ENCODE measurements at places on chromosomes 13 and 19.
A peak's percentile ranks its signal among the peaks of the same experiment; 100 is the strongest.

GRCh38 chr13:59468396-59468795 lies 695.3 kb downstream of the DIAPH3 start:
- no peak for DNase-seq

DNA sequence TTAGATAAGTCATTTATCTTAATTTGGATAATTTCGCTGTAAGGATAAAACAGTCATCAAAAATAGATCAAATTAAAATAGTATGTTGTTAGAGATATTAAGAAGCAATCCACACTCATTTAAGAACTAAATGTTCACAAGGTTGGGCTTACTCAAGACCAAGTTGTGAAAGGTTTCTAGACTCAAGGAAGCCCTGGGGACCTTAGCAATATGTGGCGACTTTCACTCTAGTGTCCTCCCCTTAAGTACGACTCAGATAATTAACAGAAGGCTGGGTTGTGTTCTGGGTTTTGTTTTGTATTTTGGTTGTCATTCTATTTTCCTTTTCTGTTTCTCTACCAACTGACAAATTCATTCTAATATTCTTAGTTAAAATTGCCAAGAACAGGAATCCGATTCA lies 1008.0 kb downstream of the PCDH9 start:
- DNase-seq: no peak

DNA sequence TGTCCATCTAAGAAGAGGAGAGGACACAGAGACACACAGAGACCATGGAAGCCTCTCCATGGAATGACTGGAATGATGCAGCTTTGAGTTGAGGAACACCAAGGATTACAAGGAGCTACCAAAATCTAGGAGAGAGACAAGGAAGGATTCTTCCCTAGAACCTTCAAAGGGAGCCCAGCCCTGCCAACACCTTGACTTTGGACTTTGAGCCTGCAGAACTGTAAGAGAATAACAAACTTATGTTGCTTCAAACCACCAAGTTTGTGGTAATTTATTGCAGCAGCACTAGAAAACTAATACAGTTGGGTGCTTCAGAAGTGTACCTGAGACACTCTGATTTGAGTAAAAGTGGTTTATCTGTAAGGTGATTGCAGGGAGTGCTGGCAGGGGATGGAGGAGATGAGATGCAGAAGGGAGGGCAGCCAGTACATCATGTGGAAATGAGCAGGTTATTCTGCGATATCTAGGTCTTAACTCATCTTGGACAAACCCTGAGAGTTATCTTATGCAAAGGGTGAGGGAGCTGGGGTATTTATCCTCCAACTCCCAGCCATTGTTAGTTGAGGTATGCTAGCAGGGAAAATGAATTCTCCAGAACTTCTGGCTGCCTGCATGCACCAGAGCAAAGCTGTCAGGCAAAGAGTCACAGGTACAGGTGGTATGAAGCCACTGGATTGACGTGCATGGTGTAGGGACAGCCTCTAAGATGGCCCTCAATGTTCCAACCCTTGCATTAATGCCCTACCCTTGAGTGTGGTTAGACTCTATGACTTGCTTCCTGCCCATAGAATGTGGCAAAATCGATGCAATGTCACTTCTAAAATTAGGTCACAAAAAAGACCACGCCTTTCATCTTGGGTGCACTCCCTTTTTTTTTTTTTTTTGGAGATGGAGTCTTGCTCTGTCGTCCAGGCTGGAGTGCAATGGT lies 31.3 kb upstream of the ADGRL1 start:
- no peak for DNase-seq

DNA sequence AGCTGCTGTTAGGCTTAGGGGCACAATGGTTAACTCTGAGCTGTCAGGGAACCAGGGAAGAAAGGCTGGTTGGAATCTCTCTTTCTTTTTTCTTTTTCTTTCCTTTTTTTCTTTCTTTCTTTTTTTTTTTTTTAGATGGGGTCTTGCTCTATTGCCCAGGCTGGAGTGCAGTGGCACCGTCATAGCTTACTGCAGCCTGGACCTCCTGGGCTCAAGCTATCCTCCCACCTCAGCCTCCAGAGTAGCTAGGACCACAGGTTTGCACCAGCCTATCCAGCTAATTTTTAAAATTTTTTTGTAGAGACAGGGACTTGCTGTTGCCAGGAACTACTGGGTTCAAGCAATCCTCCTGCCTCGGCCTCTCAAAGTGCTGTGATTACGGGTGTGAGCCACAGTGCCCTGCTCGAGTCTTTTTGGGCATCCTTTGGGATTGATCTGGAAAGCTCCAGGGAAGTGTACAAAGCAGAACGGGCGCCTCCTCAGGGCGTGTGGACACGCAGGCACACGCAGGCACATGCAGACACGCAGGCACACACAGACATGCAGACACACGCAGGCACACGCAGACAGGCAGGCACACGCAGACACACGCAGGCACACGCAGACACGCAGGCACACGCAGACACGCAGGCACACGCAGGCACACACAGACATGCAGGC lies 99.2 kb downstream of the GADD45B start:
- DNase-seq: no peak

DNA sequence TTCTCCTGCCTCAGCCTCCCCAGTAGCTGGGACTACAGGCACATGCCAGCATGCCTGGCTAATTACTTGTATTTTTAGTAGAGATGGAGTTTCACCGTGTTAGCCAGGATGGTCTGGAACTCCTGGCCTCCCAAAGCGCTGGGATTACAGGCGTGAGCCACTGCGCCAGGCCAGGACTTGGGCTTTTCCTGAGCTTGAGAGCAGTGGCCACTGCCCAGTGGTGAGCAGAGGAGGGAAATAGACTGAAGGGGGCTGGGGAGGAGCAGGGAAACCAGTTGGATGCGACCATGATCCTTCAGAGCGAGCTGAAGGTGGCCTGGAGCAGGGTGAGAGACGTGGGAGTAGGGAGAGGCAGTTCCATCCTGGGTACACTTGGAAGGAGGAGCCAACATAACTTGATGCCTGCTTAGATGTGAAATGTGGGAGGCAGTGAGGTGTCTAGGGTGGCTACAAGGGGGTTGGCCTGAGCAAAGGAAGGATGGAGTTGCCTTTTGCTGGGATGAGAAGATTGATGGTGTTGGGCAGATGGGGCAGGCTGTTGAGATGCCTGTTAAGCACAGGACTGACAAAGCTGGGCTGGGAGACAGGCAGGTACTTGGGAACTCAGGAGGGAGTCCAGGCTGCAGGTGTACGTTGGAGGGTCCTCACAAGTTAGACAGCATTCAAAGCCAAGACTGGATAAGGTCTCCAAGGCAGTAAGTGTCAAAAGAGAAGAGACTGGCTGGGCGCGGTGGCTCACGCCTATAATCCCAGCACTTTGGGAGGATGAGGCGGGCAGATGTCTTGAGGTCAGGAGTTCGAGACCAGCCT lies 31.8 kb downstream of the KCTD15 start:
- DNase-seq: no peak

GRCh38 chr13:40152145-40152544 lies 496.7 kb downstream of the COG6 start:
- DNase-seq: peak; percentile 94

- no peak for DNase-seq
Measured at GRCh38 chr19:30425885-30426838, 54.0 kb downstream of the ZNF536 start.

GRCh38 chr13:26198116-26198515 lies 24.0 kb downstream of the RNF6 start:
- DNase-seq: no peak

DNA sequence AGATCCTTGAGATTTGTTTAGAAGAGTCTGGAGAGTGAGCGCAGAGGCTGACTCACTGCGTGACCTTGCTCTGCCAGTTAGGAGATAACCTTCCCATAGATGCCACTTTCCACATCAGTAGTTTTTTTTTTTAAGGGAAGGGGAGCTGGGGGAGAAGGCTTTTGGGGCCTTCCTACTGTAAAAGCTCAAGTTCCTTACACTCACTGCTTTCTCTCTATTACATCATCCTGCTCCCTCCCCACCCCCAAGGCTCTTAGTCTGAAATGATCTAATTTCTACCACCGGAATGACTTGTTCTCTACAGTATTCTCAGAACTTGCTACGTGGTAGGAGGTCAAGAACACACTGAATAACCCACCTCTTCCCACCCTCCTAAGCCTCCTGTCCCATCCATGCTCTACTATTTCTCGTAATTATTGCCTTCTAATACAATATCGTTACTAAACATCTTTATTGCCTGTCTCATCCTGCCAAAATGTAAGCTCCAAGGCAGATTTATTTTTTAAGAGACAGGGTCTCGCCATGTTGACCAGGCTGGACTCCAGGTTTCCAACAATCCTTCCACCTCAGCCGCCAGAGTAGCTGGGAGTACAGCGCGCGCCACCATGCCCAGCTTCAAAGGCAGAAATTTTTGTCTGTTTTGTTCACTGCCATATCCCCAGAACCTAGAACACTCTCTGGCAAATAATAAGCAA lies 1.2 kb downstream of the LONP1 start:
- peak; percentile 79 for DNase-seq

GRCh38 chr19:14536926-14537692 lies 7.7 kb downstream of the TECR start:
- peak; percentile 89 for DNase-seq

DNA sequence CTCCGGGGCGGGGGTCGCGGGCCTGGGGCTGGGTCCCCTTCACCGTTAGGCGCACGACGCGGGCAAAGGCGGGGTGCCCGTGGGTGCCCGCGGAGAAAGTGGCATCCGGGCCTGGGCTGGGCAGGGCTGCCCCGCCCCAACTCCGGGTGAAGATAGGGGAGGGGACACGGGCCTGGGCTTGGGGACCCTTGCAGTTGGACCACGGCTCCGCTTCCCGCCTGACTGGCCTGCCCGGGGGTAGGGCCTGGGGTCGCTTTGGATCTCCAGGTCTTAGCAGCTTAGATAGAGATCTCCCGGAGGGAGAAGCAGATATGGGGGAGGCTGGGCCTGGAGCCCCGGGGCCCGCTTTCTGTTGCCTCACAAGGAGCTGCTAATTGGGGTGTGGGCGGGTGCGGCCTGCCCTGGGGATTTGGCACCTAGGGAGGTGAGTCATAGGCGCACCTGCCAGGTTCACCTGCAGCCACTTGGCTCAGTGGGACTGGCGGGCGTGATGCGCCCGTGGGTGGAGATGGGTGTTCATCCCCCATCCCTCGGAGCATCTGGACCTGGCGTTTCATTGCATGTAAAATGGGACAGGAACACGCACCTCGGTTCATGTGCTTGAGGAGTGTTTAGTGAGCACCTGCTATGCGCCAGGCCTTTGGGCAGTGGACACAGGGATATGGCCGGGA lies 585 bp downstream of the MAP1S start:
- DNase-seq: no peak

- peak; percentile 34 for DNase-seq
Measured at GRCh38 chr19:56109226-56109625, 11.9 kb downstream of the ZNF787 start.

DNA sequence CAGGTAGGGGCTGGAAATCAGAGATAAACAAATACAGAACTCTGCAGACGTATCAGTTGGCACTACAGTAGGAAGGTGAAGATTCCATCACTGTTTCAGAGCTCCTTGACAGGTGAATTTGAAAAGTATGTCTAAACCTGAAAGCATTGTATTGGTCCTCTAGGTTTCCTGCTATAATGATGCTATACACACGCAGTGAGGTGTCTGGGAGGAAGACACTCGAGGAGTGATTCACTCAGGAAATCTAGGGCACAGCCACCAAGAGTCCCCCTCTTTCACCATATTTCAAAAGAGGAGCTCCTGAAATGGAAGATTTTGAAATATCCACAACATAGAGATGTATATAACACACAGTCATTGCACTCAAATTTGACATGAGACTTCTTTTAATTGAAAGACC lies 331.0 kb upstream of the DACH1 start:
- DNase-seq: no peak

DNA sequence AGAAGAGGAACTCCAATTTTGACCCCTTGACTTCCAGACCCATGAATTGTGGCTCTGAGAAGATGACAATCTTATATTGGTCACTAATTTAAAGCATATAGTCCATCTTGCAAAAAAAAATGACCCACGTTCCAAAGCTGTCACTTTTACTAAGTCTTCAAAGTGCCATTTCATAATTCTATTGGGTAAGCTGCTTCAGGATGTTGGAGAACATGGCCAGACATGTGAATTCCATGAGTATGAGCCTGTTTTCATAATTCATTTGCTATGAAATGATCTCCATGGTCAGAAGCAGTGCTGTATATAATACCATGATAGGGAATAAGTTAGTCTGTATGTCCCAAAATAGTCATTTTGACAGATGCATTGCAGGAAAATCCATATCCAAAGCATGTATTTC lies 1787.3 kb downstream of the SLITRK5 start:
- DNase-seq: no peak

DNA sequence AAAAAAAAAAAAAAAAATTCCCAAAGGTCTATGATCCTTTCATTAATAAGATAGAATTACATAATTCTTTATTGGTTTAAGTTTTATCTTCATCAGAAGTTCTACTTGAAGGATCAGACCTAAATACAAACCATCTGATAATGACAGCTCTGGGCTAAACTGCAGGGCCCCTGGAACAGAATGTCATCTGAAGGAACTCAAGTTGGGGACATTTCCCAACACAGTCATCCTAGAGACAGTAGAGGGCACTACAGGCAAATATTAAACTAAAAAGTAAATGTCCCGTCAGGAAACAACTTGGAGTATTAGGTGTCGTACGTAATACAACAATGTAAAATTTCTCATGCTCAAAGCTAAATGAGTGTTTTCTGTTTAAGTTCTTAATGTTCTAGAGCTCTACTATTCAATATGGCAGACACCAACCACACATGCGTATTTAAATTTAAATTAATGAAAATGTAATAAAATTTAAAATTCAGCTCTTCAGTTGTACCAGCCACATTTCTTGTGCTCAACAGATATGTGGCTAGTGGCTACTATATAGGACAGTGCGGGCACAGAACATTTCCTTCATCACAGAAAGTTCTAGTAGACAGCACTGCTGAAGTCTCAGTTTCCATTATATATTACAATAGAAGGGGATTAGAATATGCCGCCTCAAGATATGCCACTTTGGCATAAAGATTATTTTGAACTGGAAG lies 21.8 kb upstream of the NAXD start:
- DNase-seq: peak; percentile 76

DNA sequence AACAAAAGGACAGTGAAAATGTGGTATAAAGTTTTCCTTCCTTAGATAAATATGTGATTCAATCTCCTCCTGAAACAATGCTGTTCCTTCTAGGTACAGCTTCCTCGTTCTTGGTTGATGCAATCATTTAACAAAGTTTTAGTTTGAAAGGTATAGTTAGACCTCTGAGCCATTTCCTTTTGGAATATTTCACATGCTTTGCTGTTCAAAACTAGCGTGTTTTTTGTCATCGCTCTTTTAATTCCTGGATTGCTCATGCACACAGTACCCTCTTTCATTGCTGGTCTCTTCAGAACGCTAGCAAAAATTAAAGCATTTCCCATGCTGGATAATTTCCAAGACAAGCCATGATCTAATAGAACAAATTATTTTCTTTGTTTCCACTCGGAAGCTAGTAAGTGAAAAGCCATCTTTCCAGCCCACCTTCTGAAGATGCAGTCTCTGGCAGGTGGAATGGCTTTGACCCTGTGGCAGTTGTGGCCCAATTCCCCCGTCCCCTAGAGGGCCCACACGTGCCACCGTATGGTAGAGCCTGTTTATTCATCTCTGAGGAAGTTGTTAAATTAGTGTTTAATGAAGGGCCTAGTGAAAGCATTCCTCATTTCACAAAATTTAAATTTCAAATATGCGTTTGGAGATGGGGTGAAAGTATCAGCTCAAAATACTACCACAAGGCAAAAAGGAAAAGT lies 1040.6 kb upstream of the SLC10A2 start:
- DNase-seq: peak; percentile 88
